ENCODE measurements at places on chromosomes 13 and 19.

- H3K4me1 ChIP-seq = no peaks in the 10 kb centered on the region
- no peaks in the 10 kb centered on the region for H3K36me3 ChIP-seq
- H3K27ac ChIP-seq = no peak overlapping the region
- DNase-seq = no peak
- no peak overlapping the region for H3K4me3 ChIP-seq
- no peaks in the 10 kb centered on the region for H3K27me3 ChIP-seq
Measured at GRCh38 chr19:776549-776948, 20.7 kb upstream of the PTBP1 start.

DNA sequence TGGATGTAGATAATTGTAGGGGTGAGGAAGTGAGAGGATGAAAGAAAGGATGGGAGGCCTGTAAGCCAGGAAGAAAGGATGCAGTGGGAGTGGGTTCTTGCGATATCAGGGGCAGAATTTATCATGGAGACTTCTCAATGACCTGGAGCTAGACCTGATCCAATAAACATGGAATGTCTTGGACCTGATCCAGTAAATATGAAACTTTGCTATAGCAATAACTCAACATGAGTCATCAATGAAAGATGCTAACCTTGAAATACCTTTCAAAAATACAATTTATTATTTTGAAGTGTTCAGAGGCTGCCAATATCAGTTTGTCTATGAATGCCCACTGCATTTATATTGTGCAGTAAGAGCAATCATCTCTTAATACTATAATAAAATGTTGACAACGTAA is 279.5 kb downstream of the POU4F1 start:
- H3K4me1 ChIP-seq = no peaks in the 10 kb centered on the region
- H3K4me3 ChIP-seq = no peak overlapping the region
- DNase-seq = no peak
- no peak overlapping the region for H3K27ac ChIP-seq

- DNase-seq = no peak
- no peak overlapping the region for H3K4me3 ChIP-seq
- H3K4me1 ChIP-seq = no peaks in the 10 kb centered on the region
- no peak overlapping the region for H3K27ac ChIP-seq
Measured at GRCh38 chr13:97133955-97134354, 88.2 kb upstream of the MBNL2 start.

DNA sequence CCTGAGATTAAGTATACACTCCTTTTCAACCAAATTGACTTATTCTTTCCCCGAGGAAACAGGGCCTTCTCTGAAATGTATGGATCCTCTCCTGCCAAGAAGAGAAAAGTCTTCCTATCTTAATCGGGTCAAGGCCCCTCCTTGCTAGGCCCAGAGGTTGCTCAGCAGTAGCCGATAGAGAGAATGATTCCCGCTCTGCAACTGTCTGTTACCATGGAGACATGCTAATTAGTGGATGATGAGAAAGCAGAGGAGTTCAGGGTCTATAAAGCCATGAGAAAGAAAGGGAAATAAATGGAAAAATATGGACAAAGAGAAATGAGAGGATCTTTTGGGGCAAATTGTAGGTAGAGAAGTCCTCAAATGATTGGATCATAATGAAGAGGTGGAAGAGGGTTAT is 103.5 kb downstream of the POU4F1 start:
- H3K4me3 ChIP-seq = no peak overlapping the region
- no peaks in the 10 kb centered on the region for H3K4me1 ChIP-seq
- no peaks in the 10 kb centered on the region for H3K36me3 ChIP-seq
- H3K27me3 ChIP-seq = no peaks in the 10 kb centered on the region
- H3K27ac ChIP-seq = no peak overlapping the region

- no peaks in the 10 kb centered on the region for H3K4me1 ChIP-seq
- no peak for DNase-seq
- no peaks in the 10 kb centered on the region for H3K27me3 ChIP-seq
- no peak overlapping the region for H3K4me3 ChIP-seq
- H3K36me3 ChIP-seq = no peaks in the 10 kb centered on the region
- no peak overlapping the region for H3K27ac ChIP-seq
Measured at GRCh38 chr13:73939603-73940002, 194.6 kb downstream of the KLF12 start.

- H3K27ac ChIP-seq = no peak overlapping the region
- no peaks in the 10 kb centered on the region for H3K4me1 ChIP-seq
Measured at GRCh38 chr13:114143806-114144605, 11.6 kb upstream of the RASA3 start.

- no peak for DNase-seq
- H3K27ac ChIP-seq = no peak overlapping the region
- no peaks in the 10 kb centered on the region for H3K36me3 ChIP-seq
- no peaks in the 10 kb centered on the region for H3K27me3 ChIP-seq
- H3K4me1 ChIP-seq = no peaks in the 10 kb centered on the region
Measured at GRCh38 chr13:22468824-22469223, 712.0 kb upstream of the SGCG start.

DNA sequence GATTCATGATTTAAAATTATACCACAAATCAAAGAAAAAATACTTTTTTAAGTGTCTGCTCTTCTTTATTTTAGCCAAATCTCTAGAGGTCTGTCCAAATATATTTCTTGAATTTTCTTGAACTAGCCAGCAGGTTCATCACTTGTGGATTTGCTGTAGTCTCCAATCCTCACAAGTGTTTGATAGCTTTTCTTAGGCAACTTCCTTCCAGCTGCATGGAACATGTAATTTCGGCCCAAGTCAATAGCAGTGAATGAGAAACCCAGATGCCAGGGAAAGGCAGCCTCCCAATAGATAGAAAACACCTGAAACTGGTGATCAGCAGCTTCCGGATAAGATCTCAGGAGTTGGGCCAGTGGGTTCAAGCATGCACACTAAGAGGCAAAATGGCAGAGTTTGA is 15.6 kb upstream of the RNASEH2B start:
- no peaks in the 10 kb centered on the region for H3K27me3 ChIP-seq
- H3K27ac ChIP-seq = no peak overlapping the region
- no peaks in the 10 kb centered on the region for H3K36me3 ChIP-seq
- H3K4me1 ChIP-seq = no peaks in the 10 kb centered on the region
- no peak for DNase-seq

DNA sequence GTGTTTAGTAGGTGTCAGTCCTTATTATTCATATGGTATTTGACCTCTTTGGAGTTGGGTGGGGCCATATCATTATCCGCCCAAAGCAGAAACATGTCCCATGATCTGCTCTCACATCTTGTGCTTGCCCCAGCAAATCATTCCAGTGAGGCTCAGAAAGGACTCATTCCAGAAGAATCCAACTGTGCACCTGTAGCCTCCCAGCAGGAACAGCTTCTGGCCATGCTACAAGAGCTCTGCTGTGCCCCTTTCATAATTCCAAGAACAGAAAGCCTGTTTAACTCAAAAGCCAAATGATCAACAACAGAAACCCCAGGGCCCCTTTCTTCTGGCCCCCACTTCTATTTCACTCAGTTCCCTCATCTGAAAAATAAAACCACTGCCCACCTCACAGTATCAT is 673.1 kb downstream of the DIAPH3 start:
- no peaks in the 10 kb centered on the region for H3K27me3 ChIP-seq
- H3K4me3 ChIP-seq = no peak overlapping the region
- DNase-seq = no peak
- H3K27ac ChIP-seq = no peak overlapping the region

- H3K4me3 ChIP-seq = no peak overlapping the region
- no peak overlapping the region for H3K27ac ChIP-seq
- DNase-seq = no peak
- no peaks in the 10 kb centered on the region for H3K27me3 ChIP-seq
Measured at GRCh38 chr19:37980419-37981170, 73.6 kb downstream of the SIPA1L3 start.

GRCh38 chr13:51645761-51646670 is 61.8 kb downstream of the WDFY2 start:
- no peak overlapping the region for H3K27ac ChIP-seq
- no peaks in the 10 kb centered on the region for H3K36me3 ChIP-seq
- peaks cover 39% of the 10 kb centered on the region for H3K4me1 ChIP-seq

DNA sequence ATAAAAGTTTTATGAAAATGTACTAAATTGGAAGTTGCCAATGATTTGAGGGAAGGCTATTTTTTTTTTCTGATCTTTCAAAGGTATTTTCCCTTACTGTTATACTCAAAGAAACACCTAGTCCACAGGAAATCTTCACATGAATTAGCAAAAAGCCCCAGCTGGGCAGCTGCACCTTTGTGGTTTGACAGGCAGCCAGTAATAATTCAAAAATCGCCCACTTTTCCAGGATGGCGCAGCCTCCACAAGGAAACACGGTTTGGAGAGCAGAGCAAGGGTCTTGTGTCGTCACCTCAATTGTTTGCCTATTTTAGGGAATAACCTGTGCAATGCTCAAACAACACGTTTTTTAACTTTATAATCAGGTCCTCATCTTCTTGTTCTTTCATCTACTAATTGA is 324.9 kb upstream of the GPC6 start:
- no peaks in the 10 kb centered on the region for H3K36me3 ChIP-seq
- H3K27me3 ChIP-seq = no peaks in the 10 kb centered on the region
- no peak for DNase-seq
- no peaks in the 10 kb centered on the region for H3K4me1 ChIP-seq

Data from adrenal gland (tissue), 19 donors.